ENCODE measurements at places on chromosomes 3 and 15.
A peak's percentile ranks its signal among the peaks of the same experiment; 100 is the strongest.

GRCh38 chr3:63937661-63938651 is 25.8 kb upstream of the SCAANT1 start:
- no peak for DNase-seq

DNA sequence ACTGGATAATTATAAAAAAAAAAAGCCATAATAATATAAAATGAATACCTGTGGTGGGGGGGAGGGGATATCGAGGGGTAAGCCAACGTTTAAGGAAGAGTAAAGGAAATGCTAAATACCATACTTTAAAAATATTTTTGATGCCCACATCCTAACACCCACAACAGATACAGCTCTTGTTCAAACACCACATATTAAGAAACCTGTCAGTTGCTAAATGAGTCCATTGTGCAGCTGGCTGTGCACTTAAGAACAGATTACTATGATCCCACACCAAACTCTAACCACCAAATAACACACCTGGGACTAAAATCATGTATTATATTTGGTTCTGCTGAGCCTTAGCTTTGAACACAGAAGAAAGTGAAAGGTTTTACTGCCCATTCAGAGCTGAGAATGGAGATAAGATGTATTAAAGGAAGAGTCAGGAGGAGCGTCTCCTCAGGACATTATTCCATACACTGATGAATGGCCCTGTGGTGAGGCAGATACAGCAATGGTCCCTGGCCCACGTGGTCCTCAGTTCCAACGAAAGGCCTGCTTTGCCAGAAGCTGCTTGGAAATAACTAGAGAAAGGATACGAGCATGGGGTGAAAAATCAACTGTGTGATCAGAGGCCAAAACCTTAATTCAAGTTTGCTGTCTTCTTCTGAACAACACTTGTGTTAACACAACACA is 515.4 kb downstream of the FOXP1 start:
- no peak for DNase-seq

DNA sequence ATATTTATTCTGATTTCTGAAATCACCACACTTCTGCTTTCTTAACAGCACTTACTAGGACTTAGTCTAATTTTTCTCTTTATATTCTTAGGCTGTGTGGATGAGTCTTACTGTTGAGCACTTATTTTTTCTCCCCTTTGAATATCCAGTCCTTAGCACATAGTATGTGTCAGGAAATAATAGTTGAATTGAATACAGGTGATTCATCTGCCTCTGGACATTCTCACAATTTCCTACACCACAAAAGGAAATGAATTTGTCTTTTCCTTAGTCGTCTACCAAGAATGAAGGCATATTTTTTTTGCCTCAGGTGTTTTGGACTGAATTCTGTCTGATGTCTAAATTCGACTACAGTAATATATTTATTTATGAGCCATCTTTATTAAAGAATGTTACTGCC is 204.2 kb downstream of the GHSR start:
- no peak for DNase-seq

- DNase-seq = no peak
These were observed 159.5 kb downstream of the SNRK start for GRCh38 chr3:43445820-43446219.

DNA sequence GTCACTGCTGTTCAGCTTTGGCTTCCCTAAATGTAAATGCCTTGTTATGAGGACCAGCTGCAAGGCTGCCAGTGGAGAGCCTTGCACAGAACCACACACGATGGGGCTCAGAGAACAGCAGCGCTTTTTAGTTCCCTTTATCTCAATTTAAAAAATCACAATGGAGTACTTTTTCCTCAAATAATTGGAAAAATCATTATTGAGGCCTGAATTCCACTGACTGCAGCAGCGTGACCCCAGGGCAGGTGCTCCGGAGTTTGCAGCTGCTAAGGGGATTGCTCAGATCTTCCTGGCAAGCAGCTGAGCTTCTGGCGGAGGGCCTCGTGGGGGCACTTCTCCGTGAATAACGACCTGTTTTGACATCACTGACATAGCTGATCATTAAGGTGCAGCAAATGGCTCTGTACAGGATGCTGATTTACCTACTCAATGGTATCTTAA is 245.6 kb upstream of the TRIM42 start:
- no peak for DNase-seq

DNA sequence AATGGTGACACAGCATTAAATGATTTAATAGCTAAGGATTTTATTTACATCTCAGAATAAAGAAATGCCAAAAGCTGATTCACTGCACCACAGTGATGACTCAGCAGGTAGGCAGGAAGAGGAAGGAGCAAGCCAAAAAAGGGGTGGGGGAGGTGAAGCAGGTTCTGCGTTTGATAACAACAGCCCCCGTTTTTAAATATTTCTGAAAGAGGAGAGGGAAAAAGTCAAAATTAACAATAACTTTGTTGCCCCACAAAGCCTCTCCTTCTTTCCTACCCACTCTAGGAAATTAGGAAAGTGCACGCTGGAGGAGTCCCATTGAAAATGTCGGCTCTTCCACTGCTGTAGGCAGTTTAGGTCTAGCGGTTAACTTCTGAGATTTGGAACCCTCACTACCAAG is 9.9 kb upstream of the CCDC54 start:
- DNase-seq = no peak

- no peak for DNase-seq
These were observed 308.2 kb downstream of the ULK4 start for GRCh38 chr3:41653571-41654239.

DNA sequence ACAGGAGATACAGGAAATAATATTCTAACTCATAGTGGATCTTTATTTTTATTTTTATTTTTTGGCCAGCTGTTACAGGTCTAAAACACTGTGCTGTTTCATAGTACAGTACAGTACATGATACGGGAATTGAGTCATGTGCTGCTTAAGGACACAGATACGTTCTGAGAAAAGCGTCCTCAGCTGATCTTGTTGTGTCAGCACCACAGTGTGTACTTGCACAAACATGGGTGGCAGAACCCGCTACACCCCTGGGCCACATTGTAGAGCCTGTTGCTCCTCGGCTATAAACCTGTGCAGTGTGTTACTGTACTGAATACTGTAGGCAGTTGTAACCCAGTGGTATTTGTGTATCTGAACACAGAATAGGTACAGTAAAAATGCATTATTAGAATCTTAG is 183.4 kb downstream of the OR4M2 start:
- no peak for DNase-seq

DNA sequence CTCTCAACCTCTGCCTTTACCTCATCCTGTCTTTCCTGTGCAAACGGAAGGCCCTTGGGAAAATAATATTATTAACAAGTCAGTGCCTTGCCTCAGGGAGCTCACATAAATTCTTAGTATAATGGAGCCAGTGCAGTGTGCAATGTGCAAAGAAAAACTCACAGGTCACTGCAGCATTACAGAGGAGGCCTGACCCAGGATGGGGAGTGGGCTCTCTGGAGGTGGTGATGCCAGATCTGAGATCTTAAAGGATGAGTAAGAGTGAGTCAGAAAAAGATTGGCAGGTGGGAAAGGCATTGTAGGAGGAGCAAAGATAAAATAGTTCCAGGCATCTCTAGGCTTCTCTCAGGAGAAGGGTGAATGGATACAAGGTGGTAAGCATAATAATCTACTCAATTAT is 185.6 kb upstream of the ADAMTS9 start:
- DNase-seq = no peak

DNA sequence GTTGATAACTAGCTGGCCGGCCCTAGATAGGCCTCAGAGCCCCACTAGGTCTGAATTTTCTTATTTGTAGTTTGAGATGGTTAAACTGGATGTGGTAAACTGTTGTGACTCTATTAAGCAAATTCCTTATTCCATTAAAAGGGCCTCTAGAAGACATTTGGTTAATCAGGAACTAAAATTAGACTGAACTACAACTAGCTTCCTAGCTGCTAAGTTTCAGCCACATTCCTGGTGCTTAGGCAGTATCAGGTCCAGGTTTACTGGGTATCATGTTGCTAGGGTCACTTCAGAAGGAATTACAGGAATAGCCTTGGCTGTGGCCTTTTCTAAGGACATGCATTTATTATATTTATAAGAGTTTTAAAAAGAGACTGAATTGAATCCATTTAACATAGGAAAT is 136.3 kb downstream of the PLD1 start:
- DNase-seq = no peak

- peak; percentile 30 for DNase-seq
These were observed 764 bp downstream of the UACA start for GRCh38 chr15:70762469-70763119.

DNA sequence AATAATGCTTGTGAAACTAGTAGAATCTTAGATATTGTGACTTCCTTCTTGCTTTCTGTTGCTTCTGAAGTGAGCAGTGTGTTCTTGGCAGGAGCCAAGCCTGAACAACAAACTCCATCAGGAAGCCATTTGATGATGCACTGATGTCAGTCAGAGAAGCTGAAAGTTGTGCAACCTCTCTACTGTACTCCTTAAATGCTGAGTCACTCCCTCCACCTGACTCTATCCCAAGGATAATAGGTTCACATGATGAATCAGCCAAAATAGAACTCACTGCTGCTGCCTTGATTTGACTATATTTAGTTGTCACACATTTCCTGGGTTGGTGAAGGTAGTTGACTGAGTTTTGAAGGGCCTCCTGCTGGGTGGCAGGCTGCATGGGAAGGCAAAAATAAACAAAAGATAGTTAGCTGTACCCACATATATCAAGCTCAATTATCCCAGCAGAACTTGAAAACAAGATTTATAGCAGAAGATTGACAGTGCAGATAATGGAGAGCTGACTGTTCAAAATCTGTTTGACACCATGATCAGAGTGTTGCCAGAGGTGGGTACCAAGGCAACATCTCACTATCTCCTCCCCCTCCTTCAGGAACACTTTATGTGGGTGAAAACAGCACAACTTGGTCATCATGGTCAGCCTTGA is 328.4 kb upstream of the DPH6 start:
- DNase-seq = no peak

DNA sequence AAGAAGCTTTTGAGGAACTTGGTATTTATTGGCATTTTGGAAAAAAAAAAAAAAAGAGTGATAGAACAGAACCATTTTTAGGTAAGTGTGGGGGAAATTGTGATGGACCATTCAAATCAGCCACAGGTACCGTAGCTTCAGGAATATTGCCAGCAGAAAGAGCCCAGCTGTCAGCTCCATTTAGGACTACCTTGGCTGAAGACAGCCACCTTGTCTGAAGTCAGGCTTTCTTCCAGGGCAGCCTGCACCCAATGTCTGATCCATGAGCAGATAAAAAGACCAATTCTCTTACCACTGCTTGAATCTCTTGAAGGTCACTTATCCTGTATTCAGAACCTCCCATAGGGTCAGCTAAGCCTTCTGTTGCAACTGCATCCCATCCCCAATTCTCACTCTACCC is 37.6 kb downstream of the SLCO3A1 start:
- DNase-seq = no peak

GRCh38 chr3:60053526-60054265 is 1003.9 kb upstream of the CFAP20DC start:
- peak; percentile 67 for DNase-seq

DNA sequence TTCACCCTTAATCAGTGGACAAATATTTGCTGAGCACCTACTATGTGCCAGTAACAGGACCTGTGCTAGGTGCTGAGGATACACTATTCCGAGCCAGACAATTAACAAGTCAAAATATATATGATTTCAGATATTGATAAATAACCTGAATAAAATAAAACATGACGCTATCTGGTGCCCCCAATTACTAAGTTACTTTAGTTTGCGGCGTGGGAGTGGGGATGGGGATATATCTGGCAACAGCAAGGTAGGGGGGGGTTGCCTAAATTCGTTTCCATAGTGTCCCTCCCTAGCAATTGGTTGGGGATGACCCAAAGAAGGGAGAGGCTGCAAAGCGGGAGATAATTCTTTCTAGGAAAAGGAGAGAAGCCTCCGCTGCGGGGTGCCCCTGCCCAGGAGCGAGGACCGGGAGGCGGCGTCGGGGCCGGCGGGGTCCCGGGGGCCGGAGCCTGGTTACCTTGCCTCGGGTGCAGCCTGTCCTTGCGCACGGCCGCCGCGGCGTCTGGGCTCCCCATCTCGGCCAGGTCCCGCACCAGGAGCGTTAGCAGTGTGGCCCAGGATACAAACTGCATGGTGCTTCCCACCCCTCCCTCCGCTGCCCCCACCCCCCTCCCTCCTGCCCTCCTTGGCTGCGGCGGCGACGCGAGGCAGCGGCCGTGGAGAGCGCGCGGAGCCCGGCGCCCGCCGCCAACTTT is 567 bp downstream of the ADAMTS9 start:
- no peak for DNase-seq

DNA sequence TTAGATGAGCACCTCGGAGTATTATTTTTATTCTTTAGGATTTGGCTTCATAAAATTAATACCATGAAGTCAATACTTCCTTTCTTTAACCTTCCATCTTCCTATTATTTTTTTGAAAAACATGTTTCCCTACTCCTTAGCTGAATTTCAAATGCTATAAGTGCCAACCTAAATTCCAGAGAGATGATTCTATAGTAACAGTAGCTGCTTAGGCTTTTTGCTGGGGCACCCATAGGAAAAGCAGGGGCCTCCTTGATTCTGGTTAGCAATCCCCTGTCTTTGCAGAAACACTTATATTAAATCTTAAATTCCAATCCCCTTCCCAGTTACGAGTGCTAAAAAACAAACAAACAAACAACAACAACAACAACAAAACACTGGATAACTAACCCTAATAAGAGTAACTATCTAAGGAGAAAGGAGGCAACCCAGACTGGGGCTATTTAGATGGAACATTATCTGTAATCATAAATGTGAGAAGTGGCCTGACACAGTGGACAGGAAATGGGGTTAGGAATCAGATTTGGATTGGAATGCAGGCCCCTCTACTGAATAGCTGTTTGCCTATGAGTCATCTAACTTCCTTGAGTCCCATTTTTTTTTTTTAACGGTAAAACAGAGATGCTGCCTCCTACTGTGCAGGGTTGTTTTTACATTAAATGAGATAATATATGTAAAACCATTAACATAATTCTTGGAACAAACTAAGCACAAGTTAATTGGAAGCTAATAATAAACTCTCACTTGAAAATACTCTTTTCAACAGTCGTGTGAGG is 148.1 kb downstream of the WDR72 start:
- DNase-seq = no peak

GRCh38 chr15:31263751-31264558 is 62.7 kb upstream of the KLF13 start:
- DNase-seq = peak; percentile 82

- no peak for DNase-seq
These were observed 24.6 kb downstream of the EEFSEC start for GRCh38 chr3:128177865-128178264.

DNA sequence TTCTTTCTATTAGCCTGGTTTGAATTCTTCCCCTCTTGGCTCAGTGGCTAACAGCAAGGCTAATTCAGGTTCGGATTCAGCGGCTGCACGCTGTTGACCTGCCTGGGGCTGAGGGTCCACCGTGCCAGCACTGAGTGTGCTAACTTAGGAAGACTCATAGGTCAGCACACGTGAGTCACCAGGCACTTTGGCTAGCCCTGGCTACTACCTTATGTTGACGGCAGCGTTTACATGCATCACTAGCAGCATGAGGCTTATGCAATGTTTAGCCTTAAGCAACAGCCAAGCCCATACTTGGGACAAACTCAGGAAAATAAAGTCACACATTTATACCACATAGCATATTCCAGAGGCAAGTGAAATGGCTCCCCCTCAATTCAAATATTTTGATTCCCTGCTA is 137.7 kb downstream of the RAB11A start:
- DNase-seq = no peak

Data from stimulated activated CD8-positive, alpha-beta memory T cell treated with anti-CD3 and anti-CD28 coated beads, Interleukin-4, amount 100 ng/mL, for 48 hours (primary cell).